ENCODE measurements at places on chromosomes 7 and 10. TPM values are rescaled to one million over a fixed set of nuclear protein-coding genes. Genes with fewer than 3 reads are reported as not detected.

The MMP21 gene
- total RNA-seq = 0.81 TPM

The CABCOCO1 gene
- total RNA-seq = 1.2 TPM

The PDK4 gene
- total RNA-seq = 208 TPM

The IMPDH1 gene
- 37.3 TPM for total RNA-seq

The OPN1SW gene
- total RNA-seq = not detected

The FAM170B gene
- not detected for total RNA-seq

The LIPK gene
- total RNA-seq = not detected

The TMEM178B gene
- total RNA-seq = 0.94 TPM

The FEZF1 gene
- not detected for total RNA-seq

The PRSS1 gene
- total RNA-seq = 0.94 TPM

The NPY4R2 gene
- total RNA-seq = not detected

The LIPJ gene
- total RNA-seq = not detected

The ICA1 gene
- total RNA-seq = 7.0 TPM

The BCCIP gene
- total RNA-seq = 38.6 TPM

The SHTN1 gene
- 9.2 TPM for total RNA-seq

The DNAJB12 gene
- 30.1 TPM for total RNA-seq

The ZMIZ2 gene
- total RNA-seq = 27.1 TPM

The C10orf62 gene
- not detected for total RNA-seq

The MYO1G gene
- 1.5 TPM for total RNA-seq

The AKR1C2 gene
- 13.5 TPM for total RNA-seq

The LRIT1 gene
- not detected for total RNA-seq

The SPRN gene
- total RNA-seq = not detected

The PCGF6 gene
- total RNA-seq = 18.4 TPM

The TCERG1L gene
- total RNA-seq = not detected

The CUBN gene
- total RNA-seq = 0.37 TPM

The NUP205 gene
- total RNA-seq = 38.8 TPM

The MUC3A gene
- total RNA-seq = not detected

The ZNF487 gene
- total RNA-seq = 22.4 TPM

The ERCC6 gene
- total RNA-seq = 11.9 TPM
